ENCODE measurements at places on chromosomes 3 and 15. TPM values are rescaled to one million over a fixed set of nuclear protein-coding genes. Genes with fewer than 3 reads are reported as not detected.

Gene CADM2
- 74.3 TPM for total RNA-seq

Gene CORO2B
- total RNA-seq = 30.2 TPM

Gene BFSP2
- not detected for total RNA-seq

Gene NDN
- total RNA-seq = 76.3 TPM

Gene RPL32
- 1,138 TPM for total RNA-seq

Gene FEZF2
- 0.09 TPM for total RNA-seq

Gene GOLGA6L22
- total RNA-seq = not detected

Gene PLXND1
- 47.4 TPM for total RNA-seq

Gene AADACL2
- total RNA-seq = not detected

Gene PPP1R14D
- not detected for total RNA-seq

Gene RNF168
- 14.2 TPM for total RNA-seq

Gene CRYGS
- total RNA-seq = 3.5 TPM

Gene ERC2
- total RNA-seq = 64.3 TPM

Gene CLDN1
- 0.45 TPM for total RNA-seq

Gene MORC1
- 0.36 TPM for total RNA-seq

Gene MST1
- total RNA-seq = 12.2 TPM
